ENCODE measurements at places on chromosomes 16 and 17.

DNA sequence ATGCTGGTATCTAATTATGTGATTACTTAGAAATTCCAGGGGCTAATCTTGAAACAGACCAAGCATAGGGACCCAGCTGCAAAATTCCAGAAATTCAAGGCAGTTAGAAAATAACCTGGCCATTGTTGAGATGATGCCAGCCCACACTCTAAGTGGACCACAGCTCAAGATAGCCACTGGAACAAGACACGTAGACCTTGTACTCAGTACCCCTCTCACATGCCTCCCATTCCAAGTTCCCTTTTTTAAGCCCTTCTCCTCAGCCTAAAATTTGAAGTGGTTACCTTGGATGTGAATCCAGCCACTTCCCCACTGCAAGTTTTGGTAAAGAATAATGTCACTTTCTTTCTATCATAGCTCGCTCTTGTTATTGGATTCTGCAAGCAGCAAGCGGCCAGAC is 4.1 kb upstream of the ZNF19 start:
- no peak for DNase-seq

DNA sequence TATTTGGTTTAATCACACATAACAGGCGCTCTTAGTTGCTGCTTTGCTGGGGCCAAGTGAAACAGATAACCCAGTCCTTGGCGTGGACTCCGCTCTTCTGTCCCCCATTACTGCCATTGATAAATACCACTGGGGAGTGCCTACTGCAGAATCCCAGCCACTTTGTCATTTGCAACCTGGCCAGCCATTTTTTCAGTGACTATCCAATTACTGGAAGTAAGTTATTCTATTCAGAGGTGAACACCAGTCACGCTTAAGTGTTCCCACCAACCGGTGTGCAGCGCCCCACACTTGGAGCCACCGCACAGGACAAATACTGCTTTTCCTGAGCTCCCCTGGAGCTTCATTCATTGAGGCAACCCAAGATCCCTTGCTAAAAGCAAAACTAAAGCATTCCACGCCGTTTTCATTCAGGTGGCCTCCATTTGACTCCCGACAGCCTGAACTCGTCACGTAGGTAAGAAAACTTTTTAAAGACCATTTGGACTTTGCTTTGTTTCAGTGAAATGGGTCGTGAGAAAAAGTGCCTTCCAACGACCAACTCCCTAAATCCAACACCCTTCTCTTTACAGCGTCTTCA is 1.8 kb downstream of the USP7 start:
- no peak for DNase-seq

- DNase-seq, result no peak
Observed at GRCh38 chr17:72411124-72411563, 290.3 kb downstream of the SOX9 start.

GRCh38 chr17:80107231-80108021 is 6.0 kb downstream of the GAA start:
- no peak for DNase-seq

GRCh38 chr16:16018705-16019104 is 69.3 kb downstream of the ABCC1 start:
- DNase-seq, result no peak

GRCh38 chr17:259341-259976 is 78.0 kb upstream of the DOC2B start:
- no peak for DNase-seq

- DNase-seq, result no peak
Observed at GRCh38 chr17:10768750-10769251, 35.1 kb downstream of the TMEM238L start.

GRCh38 chr16:52562770-52563169 is 15.8 kb upstream of the TOX3 start:
- DNase-seq, result no peak

DNA sequence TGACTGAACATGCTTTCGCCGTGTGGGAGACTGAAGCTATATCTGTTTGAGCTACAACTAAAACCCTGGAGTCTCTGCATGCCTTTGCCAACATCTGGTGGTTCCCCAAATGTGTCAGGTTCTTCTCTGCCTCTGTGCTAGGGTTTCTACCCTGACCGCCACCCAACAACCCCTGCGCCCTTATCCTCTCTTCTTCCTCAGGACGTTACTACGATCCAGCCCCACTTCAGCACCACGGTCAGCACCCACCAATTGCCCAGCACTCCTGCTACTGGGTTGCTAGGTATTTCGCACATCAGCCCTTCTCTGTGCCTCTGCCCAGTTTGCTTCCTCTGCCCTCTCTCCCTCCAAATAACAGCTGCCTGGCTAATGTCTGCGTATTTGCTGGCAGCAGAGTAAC is 106.3 kb upstream of the HSBP1 start:
- no peak for DNase-seq

GRCh38 chr17:77150196-77150595 is 9.4 kb downstream of the SEC14L1 start:
- no peak for DNase-seq

DNA sequence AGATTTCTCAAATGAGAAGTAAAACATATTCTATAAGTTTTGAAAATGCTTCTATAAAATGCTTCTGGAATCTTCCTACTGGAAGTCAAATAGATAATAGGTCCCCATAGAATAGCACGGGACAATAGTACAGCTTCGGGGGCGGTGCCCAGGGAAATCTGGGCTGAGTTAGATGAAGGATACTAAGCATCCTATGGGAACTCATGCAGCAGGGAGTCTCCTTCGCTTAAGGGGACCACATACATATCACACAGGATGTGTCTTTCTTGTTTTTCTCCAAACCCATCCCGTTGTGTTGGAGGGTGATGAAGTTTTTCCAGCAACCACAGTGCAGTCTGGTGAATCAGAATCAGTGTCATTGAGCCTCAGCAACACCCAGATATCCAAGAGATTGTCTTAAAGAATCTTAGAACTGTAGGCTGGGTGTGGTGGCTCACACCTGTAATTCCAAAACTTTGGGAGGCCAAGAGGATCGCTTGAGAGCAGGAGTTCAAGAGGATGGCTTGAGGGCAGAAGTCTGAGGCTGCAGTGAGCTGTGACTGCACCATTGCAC is 84.2 kb downstream of the PITPNC1 start:
- DNase-seq, result no peak

DNA sequence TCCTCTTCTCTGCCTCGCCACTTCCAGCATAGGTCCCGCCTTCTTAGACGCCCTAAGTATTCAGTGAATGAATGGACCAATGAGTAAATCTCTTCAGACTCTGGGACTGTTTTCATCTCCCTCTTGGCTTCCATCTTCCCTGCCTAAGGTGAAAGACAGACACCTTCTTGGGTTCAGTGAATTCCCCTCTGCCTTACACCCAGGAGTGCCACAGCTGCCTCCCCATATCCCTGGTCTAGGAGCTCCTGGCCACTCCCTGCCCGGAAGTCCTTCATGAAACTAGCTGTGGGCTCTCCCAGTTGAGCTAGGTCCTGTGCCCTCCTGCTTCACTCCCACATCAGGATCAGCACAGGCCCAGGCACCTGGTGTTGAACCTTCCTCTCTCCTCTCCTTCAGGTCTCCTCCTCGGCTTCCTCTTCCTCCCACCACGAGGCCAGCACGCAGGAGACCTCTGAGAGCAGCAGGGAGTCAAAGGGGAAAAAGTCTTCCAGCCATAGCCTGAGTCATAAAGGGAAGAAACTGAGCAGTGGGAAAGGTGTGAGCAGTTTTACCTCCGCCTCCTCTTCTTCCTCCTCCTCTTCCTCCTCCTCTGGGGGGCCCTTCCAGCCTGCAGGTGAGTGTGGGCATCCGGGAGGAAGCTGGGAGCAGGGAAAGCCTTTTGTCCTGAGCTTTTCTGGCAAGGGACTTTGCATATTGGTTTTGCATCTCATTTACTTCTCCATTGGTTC is 10.3 kb downstream of the MLLT6 start:
- no peak for DNase-seq

DNA sequence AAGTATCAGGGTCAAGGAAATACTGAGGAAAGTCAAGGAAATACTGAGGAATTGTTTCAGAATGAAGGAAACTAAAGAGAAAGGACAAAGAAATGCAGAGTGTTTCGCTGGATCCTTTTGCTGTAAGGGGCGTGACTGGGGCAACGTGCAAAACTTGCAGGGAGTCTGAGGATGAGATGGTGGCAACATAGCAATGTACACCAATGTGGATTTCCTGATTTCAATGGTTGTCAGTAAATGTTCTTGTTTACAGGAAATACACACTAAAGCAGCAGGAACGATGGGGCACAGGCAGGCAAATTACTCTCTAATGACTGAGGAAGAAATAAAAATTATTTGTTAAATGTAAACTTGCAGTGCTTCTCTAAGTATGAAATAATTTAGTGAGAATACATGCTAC is 34.4 kb downstream of the ZZEF1 start:
- DNase-seq, result no peak

- no peak for DNase-seq
Observed at GRCh38 chr17:50348522-50349242, 2.8 kb downstream of the XYLT2 start.

DNA sequence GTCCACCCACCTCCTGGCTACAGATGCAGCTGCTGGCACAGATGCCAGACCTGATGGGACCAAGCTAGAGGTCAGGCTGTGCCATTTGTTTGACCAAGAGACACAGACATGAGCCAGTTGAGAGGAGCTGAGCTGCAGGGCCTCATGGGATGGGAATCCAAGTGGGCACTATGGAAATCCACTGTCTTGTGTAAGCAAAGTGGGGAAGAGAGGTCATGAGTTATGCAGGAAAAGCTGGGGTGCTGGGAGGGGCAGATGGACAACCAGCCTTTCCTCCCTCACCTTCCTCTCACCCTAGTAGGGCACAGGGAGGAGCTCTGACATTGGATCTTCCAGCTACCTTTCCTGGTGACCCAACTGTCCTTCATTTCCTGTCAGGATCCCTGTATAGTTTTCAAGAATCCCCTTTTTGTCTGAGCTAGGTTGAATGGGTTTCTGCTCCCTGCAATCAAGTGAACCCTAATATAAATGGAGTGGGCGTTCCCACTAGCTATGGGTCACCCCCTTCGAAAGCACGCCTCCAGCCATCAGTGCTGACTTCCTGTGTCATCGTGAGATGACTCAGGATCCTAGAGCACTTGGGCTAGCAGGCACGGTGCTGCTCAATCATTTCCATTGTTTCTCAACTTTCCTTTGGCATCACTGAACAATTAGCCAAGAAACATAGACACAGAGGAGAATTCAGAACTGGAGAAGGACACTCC is 13.6 kb downstream of the ATPAF2 start:
- DNase-seq, result no peak

- no peak for DNase-seq
Observed at GRCh38 chr16:12079412-12079965, 103.0 kb downstream of the SNX29 start.

GRCh38 chr16:4415538-4416199 is 727 bp downstream of the CORO7 start:
- peak; percentile 48 for DNase-seq

GRCh38 chr16:66270333-66270927 is 96.1 kb upstream of the CDH5 start:
- peak; percentile 34 for DNase-seq

GRCh38 chr17:17149520-17150447 is 56.3 kb downstream of the PLD6 start:
- DNase-seq, result no peak

GRCh38 chr17:56739376-56739775 is 94.3 kb downstream of the C17orf67 start:
- no peak for DNase-seq

GRCh38 chr17:21542991-21543390 is 149.3 kb upstream of the KCNJ18 start:
- no peak for DNase-seq

GRCh38 chr16:46970089-46970488 is 3.4 kb downstream of the DNAJA2 start:
- no peak for DNase-seq

GRCh38 chr16:73413830-73414190 is 365.9 kb upstream of the ZFHX3 start:
- no peak for DNase-seq

GRCh38 chr16:8571061-8571596 is 19.2 kb downstream of the TMEM114 start:
- DNase-seq, result no peak

GRCh38 chr17:68238164-68238870 is 9.5 kb upstream of the AMZ2 start:
- no peak for DNase-seq

DNA sequence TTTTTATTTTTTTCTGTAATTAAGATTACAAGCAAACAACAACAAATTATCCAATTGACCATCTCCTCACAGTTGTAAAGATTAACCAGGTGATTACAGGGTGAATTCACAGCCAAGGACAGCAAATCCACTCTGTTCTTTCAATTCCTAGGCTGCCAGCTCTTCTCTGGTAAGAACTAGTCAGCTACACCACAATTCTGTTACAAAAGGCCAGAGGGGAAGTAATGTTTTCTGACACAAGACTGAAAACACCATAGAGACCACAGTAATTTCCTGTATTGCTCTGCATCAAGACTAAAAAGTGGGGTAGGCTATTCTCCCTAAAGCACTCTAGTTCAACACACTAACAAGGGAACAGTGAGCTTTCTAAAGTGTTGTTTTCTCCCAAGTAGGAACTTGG is 10.6 kb downstream of the CA10 start:
- no peak for DNase-seq

DNA sequence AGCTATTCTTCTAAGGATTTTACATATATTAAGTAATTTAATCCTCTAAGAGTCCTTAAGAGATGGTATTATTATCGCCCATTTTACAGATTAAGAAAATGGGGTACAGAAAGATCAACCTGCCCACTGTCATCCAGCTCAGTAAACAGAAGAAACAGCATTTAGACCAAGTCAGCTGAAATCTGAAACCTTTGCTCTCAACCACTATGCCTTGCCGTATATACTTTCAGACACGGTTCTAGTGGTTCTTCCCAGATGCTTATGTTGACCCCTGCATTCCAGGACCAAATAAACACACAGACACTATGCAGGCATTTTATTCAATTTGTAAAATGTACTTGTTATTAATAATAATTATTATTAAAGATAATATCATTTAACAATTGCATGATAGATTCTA is 854.8 kb downstream of the KCNJ2 start:
- DNase-seq, result no peak

- DNase-seq, result no peak
Observed at GRCh38 chr17:74569020-74570003, 2.0 kb upstream of the CD300H start.

GRCh38 chr16:29182501-29182900 is 197.6 kb downstream of the LAT start:
- no peak for DNase-seq

DNA sequence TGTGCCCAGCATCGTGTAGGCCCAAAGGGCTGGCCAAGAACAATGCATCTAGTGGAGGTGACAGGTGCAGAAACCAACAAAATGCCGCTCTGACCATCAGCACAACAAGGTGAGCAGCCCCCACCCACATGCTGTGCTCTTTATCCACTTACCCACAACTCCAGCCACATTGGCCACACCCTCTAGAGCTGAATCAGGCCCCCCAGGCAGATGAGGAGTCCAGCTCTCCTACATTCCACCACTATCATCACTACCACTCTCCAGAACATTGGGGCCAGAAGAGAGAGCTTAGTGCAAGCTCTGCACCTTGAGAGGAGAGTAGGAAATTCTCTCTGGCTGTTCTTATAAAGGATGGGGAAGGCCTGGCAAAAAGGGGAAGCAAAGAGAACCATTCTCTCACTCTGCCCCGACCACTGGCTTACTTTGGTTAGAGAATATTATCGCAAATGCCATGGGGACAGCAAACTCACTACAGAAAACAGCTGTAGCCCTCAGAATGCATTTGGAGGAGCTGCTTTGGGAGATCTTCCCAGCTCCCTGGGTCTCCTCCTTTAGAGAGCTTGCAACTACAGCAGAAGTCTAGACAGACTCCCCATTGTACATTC is 75.0 kb downstream of the TMEM132E start:
- no peak for DNase-seq

GRCh38 chr17:13016881-13017654 is 759 bp downstream of the ELAC2 start:
- DNase-seq, result no peak

GRCh38 chr16:1647856-1648255 is 30.2 kb upstream of the JPT2 start:
- no peak for DNase-seq

Measured in activated T-helper 1 cell treated with Interleukin-2 at 50 U/mL for 16 hours (primary cell).